ENCODE measurements at places on chromosomes 4 and X.

GRCh38 chrX:104921584-104922205 is 298.8 kb downstream of the TEX13A start:
- no peak for DNase-seq

DNA sequence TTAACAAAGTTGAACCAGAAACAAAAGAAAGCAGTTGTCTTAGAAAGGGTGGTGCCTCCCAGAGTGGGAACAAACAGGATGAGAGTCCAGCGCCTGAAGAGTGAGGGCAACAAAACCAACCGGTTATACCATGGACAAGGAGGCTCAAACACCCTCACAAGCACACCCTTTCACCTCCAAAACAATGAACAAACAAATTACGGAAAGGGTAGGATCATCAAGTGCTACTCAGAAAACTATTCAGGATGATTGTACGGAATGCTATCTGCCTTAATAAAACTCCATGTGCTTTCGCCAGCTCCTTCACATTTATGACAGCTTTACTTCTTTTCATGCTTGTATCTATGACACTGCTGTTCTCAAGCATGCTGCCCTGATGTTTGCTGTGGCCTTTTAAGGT is 26.8 kb downstream of the SLC39A8 start:
- no peak for DNase-seq

DNA sequence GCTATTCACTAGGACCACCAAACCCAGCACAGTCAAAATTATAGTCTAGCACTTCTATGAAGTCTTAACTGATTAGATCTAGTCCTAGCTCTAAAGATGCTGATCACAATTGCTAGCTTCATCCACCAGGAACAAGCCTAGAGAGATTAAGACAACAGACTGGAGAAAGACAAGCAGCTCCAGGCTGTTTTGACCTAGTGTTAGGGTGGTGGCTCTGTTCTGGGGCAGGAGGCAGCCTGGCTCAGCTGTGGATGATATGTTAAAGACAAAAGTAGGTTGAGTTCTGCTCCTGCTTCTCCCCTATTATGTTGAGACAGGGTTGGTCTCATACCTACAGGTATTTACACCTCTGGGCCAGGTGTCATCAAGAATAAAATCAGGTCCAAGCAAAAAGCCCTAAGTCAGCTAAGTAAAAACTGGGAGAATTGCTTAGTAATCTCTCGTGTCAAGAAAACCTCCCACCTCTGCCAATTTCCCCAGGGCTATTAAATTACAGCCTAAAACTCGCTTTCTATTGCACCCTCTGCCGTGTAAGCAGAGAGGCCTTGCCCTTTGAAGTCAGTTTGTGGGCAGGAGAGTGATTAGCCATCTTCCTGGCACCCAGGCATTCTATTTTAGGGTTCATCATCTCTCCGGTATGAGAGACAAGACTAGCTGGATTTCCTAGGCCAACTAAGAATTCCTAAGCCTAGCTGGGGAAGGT is 39.9 kb downstream of the RAB40AL start:
- DNase-seq, result no peak

DNA sequence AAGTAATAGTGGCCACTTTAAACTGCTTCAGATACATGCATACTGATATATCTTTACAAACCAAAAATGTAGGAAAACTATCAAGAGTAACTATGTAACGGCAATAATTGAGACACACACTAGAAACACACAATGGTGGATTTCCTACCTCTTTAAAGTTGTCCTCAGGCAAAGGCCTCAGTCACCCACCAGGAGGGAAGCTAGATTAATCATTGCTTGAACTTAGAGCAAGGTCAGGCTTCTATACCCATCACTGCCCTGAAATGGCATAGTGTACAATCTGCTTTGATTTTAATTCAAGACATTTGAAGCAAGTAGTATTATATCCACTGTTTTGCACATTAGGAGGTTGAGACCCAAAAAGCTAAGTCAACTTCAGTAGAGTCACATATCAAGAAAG is 110.9 kb downstream of the AREG start:
- DNase-seq, result no peak

DNA sequence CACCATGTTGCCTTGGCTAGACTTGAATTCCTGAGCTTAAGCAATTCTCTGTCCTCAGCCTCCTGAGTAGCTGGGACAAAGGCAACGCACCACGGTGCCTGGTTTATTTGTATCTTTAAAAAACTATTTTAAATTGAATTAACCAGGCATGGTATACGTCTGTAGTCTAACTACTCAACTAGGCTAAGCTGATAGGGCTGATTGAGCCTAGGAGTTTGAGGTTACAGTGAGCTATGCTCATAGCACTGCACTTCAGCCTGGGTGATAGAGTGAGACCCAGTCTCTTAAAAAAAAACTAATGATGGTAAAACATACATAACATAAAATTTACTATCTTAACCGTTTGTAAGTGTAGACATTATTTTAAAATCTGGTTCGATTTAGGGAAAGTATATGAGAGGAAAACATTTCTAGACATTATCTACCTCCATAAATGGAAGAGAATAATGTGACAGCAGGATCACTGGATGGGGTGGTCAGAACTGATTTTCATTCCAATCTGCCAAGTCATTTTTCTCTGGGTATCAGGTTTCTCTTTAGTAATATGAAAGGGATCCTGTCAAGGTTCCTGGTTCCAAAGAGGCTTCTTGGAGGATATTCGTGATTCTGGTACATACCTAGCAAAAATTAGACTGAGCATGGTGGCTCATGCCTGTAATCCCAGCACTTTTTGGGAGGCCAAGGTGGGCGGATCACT is 8.7 kb upstream of the ITGB1BP2 start:
- no peak for DNase-seq

DNA sequence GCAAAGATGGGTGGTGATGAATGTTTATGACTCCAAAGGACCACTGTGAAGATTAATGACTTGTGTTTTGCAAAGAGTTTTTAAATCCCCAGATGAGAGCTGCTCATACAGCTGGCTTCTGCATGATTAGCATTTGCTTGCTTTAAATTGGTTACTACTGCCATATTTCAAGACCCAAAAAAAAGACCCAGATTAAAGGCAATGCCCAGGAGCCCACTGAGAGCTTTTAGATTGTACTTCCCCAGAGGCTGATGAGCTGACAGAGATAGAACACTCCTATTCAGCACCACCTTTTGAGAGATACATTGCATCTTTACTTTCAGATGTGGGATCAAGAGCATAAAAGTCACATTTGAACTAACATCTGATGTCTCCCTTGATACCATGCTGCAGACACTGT is 142.0 kb downstream of the HNRNPD start:
- DNase-seq, result no peak

- no peak for DNase-seq
Observed at GRCh38 chr4:27703771-27704170, 843.1 kb downstream of the STIM2 start.

DNA sequence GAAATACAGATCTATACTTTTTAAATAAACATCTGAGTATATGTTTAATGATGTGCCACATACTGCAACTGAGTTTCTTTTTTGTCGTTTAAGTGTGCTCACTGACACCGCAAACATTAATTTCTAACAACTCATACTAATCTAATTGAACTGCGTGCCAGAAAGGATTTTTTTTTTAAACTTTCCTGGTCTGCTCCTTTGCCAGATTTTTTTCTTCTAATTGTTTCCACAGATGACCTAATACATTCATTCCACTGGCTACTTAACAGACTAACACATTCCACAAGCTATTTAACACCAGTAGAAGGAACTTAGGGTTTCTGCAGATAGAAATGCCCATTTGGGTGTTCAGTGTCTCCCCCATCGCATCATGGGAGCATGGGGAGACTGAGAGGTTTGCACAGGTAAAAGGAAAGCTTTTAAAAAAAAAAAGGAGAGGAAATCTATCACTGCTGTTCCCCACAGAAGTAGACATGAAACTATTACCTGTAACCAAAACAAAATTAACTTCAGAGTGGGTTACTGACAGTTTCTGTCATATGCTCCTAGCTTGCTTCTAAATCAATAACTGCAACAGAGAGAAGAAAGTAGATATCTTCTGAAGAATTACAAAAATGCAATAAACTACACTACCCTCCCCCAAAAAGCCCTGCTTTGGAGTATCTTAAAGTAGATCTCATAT is 31.6 kb downstream of the SH3KBP1 start:
- DNase-seq, result no peak

GRCh38 chrX:108359806-108360602 is 78.2 kb downstream of the COL4A6 start:
- DNase-seq, result no peak

- no peak for DNase-seq
Observed at GRCh38 chr4:47930971-47931804, 16.8 kb upstream of the NFXL1 start.

DNA sequence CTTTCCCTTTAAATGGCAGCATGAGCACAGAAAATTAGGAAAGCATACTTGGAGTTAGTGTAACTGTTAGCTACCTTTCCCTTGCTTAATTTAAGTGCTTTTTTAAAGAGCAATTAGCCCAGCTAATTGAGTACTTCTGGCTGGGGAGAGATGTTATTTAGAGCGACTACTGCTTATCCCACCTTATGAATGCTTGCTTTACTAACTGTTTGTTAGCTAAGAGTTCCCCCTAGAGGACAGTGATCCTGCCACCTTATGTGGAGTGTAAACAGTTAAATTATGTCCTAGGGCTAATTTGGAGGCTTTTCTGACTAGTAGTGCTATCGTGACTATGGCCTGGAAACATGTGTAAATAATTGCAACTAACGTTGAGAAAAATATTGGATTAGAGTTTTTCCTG is 909.4 kb downstream of the FSTL5 start:
- no peak for DNase-seq

GRCh38 chr4:125313497-125313896 is 1.3 kb upstream of the FAT4 start:
- DNase-seq, result no peak

DNA sequence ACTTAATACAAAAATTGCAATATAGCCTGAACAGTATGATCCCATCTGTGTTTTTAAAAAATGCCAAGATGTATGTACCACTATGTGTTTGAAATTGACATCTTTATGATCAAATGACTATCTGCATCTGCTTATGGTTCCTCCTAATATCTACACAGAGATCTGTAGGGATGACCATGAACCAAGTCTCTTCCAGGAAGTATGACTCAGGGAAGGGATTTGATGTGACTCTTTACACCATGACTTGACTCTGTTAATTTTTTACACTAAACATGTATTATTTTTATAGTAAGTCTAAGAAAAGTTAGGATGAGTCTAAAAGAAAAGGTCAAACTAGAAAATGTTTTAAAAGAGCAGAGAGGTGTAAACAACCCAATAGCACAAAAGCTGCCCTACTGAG is 164.0 kb downstream of the SH3KBP1 start:
- no peak for DNase-seq

- DNase-seq, result no peak
Observed at GRCh38 chr4:47659342-47659741, 174.3 kb downstream of the ATP10D start.

DNA sequence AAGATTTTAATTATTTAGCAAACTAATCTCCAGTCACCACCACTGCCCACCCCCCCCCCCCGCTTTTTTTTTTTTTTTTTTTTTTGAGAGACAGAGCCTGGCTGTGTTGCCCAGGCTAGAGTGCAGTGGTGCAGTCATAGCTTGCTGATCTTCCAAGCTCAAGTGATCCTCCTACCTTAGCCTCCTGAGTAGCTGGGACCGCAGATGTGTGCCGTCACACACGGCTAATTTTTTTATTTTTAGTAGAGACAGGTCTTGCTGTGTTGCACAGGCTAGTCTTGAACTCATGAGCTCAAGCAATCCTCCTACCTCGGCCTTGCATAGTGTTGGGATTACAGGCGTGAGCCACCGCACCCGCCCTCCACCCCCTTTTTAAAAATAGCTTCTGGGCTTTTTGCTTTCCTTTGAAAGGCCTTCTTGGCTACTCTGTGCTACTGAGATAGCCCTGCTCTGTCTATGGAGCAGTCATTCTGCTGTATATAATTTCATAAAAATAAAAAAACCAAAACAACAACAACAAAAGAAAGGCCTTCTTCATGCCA is 18.7 kb downstream of the TXLNG start:
- DNase-seq, result no peak

DNA sequence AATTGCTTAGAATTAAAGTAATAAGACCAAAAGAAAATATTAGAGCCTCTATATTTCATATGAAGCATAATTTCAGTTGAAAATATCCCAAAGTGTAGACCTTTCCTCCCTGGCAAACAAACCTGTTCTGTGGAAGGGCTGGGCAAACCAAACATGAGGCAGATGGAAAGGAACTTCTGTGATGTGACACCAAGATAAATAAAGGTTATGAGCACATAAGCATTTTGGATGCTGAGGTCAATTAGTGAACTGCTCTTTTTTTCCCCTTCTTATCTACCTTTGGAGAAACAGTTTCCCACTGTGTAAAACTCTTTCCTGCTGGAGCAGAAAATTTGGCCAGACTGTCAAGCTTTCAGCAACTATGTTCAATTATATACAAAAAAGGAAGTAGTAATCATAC is 109.6 kb upstream of the STIM2 start:
- no peak for DNase-seq

- no peak for DNase-seq
Observed at GRCh38 chr4:1024882-1025545, 13.6 kb downstream of the FGFRL1 start.

- DNase-seq, result no peak
Observed at GRCh38 chr4:124018383-124019317, 622.1 kb downstream of the SPRY1 start.

- DNase-seq, result no peak
Observed at GRCh38 chr4:177194906-177195305, 114.8 kb upstream of the NEIL3 start.

- no peak for DNase-seq
Observed at GRCh38 chr4:77827343-77827742, 8.2 kb upstream of the CNOT6L start.

- DNase-seq, result no peak
Observed at GRCh38 chrX:619451-619811, 11.2 kb upstream of the SHOX start.

DNA sequence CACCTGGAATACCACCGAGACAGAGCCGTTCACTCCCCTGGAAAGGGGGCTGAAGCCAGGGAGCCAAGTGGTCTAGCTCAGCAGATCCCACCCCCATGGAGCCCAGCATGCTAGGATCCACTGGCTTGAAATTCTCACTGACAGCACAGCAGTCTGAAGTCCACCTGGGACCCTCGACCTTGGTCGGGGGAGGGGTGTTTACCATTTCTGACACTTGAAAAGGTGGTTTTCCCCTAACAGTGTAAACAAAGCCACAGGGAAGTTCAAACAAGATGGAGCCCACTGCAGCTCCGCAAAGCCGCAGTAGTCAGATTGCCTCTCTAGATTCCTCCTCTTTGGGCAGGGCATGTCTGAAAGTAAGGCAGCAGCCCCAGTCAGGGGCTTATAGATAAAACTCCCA is 243.2 kb downstream of the RASL11B start:
- DNase-seq, result no peak
